ENCODE measurements at places on chromosomes 6 and 20.

DNA sequence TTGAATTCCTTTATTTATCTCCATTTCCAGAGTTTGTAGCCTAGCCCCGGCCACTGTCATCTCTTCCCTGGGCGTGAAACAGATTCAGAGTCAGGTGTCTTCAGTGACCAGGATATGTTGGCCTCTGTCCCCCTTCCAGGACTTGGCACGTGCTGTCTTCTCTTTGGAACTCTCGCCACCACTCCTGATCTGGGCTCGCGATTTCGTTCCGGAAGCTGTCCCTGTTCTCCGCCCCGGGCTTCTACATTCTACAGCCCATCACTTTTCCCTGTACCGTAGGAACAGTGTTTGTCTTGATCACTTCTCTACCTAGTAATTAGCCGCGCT is 739 bp downstream of the GSS start:
- no peak for DNase-seq

GRCh38 chr6:144590532-144590931 is 305.4 kb downstream of the UTRN start:
- DNase-seq, result no peak

DNA sequence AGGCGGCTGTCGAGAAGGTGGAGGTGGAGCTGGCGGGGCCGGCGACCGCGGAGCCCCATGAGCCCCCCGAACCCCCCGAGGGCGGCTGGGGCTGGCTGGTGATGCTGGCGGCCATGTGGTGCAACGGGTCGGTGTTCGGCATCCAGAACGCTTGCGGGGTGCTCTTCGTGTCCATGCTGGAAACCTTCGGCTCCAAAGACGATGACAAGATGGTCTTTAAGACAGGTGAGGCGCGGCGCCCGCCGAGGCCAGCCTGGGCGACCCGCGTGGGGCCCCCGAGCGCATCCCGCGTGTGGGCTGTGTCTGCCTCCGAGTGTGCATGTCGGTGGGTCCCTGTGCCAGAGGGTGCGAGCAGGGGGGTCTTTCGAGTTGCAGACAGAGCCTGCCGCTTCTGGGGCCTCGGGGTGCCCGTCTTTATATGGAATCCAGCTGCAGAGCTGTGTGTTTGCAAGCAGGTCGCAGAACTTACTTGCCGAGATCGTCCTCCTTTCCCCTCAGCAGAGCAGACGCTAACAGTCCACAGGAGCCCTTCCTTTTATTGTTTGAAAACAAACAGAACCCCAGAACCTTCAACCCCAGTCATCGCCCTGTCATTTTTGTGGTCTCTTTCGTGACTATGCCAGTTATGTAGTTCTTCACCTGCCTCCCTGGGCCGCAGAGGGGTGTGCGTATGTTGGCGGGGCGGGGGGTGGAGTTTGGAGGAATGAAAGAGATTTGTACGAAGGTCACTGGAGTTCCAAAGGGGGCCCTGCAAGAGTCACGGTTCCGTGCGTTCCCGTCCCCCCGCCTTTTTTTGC is 766 bp downstream of the SLC16A10 start:
- no peak for DNase-seq

- peak; percentile 37 for DNase-seq
These were observed 37.5 kb downstream of the NOX3 start for GRCh38 chr6:155418017-155418761.

DNA sequence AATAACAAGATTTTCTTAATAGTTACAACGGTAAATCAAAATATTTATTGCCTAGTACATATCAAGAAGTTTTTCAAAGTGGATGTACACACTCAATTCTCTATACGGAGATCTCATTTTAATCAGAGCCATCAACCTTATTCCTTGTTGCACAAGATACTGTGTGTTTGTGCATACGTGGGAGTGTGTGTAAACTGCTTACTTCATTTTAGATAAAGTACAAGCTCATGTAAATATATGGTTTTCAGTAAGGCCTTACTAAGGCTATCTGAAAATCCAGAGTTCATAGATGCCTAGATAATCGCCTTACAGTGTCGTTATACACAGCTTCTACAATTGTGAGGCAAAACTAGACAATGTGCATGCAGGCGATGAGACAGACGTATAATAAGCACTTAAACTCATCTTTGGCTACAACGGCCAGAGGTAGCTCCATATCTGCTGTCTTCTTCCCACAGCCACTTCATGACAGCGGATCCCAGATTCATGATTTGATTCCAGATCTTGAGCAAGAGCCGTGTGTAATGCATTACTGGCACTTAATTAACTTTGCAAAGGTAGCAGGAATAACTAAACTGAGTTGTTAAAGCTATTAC is 2.5 kb downstream of the PERP start:
- no peak for DNase-seq

Measured in stimulated activated CD8-positive, alpha-beta memory T cell treated with anti-CD3 and anti-CD28 coated beads, Interleukin-7, amount 100 ng/mL, for 24 hours (primary cell).